ENCODE measurements at places on chromosomes 1 and 21.

DNA sequence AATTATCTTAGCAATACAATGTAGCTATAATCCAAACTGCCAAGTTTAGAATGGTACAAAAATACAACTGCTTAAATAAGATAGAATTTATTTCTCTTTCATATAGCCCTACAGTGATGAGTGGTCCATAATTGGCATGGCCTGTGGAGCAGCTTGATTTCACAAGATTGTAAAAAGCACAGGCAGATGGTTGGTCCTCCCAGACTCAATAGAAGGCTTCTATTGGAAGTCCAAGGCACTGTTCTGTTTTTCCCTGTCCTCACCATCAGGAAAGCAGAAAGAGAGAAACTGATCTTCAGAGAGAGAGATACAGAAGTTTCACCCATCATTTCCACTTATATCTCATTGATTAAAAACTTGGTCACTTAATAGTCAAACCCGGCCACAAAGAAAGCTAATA lies 1.8 kb upstream of the OR6P1 start:
- DNase-seq, result no peak

DNA sequence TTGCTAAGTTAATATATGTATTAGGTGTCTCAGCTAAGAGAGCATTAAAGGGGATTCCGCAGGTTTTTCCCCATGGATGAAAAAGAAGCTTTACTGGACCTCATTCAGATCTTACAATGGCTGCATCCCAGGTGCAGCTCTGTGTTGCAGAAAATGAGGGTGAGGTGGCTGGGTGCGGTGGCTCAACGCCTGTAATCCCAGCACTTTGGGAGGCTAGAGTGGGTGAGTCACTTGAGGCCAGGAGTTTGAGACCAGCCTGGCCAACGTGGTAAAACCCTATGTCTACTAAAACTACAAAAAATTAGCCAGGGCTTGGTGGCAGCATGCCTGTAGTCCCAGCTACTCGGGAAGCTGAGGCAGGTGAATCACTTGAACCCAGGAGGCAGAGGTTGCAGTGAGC lies 58.5 kb upstream of the MORC3 start:
- no peak for DNase-seq

DNA sequence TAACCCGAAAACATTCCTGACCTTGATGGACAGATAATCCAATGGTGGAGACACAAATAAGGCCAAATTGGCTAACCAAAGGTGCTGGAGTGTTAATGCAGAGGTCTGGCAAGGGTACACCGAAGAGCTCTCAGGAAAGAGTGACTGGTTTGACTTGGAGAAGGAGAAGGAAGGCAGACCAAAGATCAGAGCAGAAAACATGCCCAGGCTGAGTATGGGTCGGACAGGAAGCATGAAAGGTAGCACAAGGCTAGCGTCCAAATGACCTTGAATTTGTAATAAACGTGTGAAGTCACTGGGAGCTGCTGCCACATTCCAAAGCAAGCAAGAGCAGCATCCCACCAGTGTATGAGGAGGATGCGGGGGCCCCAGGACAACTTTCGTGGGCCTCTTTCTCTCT lies 45.7 kb downstream of the APP start:
- no peak for DNase-seq

DNA sequence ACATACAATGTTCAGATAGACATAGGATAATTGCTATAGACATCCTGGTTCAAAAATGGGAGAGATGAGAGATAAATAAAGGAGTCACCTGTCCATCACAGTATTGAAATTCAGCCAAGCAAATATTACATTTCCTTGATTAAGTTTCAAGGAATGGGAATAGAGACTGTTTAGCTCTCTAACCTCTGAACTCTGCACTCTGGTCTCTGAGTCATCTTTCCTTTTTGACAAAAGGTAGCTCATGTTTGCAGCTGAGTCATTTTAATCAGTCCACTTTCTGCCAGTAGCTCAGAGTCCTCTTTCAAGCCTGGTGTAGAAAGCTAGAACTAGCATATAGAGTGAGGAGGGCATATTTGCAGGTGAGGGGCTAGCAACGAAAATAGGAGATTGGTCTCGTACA lies 51.4 kb upstream of the GJA8 start:
- no peak for DNase-seq

DNA sequence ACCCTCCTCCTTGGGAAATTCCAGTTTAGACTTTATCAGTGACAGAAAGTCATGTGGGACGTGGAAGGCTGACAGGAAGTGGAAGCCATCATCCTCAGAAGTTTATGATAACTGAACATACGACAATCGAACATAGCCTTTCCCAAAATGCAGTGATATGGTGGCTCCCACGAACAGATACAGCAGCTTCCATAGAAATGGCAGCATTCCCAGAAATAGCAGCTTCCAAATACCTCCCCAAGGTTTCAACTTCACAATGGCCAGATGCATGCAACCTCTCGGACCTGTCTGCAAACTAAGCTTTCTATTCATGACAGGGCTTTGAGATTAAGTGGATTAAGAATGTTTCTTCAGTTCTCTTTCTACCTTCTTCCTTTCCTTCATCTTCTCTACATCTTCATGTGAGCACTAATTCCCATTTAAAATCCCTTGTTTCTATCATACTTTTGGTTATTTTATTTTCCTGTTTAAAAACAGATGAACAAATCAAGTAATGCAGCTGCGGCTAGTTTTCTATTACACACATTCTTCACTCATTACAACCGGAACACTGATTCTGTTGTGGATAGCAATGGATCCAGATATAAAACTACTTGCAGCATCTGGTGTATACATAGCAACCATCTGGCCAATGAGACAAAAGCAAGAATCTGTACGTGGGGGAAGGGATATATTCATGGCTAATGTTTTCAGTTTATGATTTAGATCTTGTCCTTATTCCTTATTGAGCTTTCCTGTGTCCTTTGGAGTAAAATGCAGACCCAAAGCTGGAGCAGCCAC lies 304.8 kb downstream of the BRINP3 start:
- no peak for DNase-seq

DNA sequence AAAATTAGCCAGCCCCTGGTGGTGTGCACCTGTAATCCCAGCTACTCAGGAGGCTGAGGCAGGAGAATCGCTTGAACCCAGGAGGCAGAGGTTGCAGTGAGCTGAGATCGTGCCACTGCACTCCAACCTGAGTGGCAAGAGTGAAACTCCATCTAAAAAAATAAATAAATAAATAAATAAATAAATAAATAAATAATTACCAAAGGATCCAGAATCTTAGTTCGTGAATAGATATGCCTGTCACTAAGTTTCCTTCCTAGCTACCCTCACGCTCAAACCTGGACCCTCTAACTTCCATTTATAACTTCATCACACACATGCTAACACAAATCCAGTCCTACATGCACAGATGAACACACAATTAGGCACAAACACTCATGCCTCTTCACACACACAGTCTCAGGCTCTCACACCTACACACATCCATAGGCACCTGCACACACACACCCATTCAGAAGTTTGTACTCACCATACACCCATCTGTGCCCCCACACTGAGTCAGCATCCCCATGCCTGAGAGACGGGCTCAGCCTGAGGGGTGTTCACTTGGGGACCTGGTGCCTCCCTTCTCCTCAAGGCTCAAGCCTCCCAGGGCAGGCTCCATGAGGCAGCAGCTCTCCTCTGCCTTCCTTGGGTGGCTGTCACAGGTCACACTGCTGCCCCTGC lies 61.5 kb downstream of the LACTBL1 start:
- no peak for DNase-seq

- DNase-seq, result no peak
Observed at GRCh38 chr1:78651241-78651640, 1.6 kb downstream of the IFI44 start.

- DNase-seq, result no peak
Observed at GRCh38 chr1:233704170-233704897, 90.4 kb downstream of the KCNK1 start.

- DNase-seq, result no peak
Observed at GRCh38 chr1:71390518-71390917, 309.7 kb upstream of the ZRANB2 start.

DNA sequence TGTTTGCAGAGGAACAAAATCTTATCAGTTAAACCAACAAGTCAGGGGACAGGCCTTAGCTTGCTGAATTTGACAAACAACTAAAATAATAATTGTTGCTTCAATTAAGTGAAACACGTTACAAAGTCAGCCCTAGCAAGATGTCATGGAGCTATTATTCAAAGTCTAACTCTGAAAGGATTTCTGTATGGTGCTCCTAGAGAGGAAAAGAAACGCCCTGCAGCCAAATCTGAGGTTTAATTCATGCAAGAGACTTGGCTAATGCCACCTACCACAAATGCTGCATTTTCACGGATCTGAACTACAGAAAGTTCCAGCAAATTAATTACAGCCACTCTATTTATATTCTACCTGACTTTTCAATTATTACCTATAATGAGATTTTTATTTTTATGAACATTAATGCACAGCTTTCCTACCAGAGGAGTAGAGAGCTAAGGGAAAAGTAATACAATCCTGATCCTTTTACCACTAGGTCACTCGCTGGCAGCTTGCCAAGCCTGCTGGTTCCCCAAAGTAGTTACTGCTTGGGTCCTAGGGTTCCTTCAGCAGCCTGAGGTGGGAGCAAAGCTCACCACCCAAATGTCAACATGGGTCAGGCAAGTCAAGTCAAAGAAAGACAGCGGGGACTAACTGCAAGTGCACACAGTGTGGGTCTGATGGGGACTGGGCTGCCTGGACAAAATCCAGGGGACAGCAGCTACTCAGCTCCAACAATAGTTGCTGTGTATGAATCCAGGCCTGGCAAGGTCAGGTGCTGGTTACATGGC lies 8.5 kb downstream of the COLGALT2 start:
- DNase-seq, result no peak

DNA sequence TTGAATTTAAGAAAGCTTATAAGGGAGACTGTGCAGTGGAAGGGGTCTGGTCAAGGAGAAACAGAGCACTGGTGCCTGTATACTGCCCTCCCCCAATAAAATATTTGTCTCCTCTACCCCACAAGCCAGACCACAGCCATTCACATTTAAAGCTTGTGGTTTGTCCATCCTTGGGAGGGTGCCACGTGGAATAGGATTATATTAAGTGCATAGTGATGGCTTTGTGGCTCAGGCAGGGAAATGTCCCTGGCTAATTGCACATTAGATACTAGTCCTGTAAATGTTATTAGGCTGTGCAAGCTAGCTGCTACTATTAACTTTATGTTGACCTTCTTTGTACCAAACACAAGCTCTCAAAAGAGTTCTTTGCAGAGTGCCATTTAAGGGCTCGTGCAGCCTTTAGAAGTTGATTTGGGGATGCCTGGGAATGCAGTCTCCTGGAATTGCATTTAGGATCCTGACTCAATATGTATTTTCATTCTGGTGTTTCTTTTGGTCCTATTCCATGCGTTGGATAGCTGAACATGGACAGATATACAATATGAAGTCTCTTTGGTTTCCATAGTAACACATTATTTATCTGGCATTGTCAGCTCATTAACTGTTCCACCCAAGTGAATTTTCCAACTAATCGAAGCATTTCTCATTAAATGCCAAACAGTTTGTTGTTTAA lies 210.6 kb downstream of the ROR1 start:
- DNase-seq, result no peak

DNA sequence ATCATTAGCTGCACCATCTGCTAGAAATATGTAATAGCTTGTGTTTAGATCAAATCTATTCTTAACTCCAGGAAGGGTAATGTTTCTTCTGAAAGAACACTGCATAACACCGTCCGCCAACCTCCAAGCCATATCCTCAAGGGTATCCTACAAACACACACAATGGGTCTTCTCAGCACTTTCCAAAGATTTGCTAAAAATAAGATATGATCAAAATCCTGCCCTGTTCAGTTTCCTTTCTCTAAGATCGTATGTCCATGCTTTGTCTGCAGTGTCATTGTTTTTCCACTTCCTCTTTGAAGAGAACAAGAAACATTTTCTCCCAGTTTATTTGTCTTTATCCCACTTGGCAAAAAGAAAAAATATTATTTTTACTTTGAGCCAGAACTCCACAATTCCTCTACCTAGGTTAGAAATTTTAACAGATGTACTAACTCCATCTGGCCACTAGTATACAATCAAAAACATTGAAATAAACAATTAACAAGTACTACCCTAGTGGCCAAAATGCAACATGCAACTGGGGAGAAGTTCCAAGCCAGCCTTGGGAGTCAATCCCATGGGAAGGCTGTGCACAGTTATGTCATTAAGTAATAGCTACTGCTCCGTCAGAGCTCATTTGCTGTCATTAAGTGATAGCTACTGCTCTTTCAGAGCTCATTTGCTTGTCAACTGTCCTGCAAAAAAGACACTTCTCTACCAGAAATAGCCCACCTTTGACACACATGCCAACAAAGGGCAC lies 37.8 kb downstream of the FRRS1 start:
- DNase-seq, result no peak

DNA sequence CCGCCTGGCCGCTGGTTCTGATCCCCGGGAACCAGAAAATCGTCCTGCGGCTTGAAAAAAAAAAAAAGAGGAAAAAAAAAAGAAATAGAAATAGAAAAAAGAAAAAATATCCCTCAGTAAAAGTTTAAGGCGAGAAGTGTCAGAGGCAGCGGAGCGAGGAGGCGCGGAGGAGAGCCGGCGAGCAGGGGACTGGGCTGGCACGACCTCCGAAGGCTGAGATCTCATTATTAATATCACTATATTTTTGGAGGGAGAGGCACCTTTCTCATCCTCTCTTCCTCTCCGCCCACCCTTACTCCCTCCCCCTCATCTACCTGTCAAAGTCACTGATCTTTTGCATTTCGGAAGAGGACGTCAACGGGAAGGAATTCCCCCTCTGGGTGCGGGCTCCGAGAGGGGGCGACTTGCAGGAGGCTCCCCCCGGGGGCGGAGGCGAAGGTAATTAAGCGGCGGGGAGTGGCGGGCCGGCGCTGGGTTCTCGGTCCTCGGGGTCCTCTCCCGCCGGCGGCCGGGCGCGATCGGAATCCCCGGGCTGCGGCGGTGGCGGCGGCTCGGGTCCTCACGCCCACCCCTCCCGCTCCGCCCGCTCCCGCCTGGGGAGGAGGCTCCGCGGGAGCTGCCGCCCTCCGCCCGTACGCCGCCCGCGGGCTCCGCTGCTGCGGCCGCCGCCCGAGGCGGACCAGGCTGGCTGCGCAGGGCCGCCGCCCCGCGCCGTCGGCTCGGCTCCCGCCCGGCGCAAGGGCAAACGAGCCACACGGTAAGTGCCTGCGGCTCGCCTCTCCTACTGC lies at the start of gene NTNG1:
Gene NTNG1 (plus strand): TSS at position 337 of the 788 bp plus-strand sequence.
- DNase-seq, result no peak

- no peak for DNase-seq
Observed at GRCh38 chr1:227749916-227750710, 14.9 kb downstream of the SNAP47 start.

DNA sequence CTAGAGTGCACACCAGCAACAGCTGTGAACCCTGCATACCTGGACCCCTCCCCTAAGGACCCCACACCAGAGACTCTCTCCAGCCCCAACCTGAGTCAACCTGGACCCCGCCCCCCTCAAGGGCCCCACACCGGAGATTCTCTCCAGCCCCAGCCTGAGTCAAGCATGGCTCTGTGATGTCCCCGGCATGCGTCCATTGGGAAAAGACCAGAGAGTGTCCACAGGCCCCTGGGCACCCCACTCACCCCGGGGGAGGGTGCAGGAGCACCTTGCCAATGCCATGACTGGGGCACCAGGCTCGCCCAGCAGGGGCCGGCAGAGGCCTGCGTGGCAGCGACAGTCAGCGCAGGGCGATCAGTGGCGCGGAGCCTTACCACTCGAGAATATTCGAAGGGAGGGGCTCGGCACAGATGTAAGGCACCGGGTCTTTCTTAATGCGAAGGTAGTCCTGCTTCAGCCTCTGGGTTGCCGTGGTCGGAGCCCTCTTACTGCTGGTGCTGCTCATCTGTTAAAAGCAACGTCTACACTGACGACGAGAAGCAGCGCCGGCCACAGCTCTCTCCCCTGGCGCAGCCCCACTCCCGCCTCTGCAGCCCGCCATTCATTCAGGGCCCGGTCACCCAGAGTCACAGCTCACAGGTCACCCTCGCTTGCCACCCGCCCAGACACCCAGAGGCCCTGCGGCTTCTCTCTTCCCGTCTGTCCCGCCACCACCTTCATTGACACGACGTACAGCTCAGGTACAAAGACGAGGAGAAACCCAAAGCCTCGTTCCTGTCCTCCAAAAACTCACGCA lies 6.0 kb downstream of the UBE2J2 start:
- no peak for DNase-seq

All from activated CD4-positive, alpha-beta T cell treated with anti-CD3 and anti-CD28 coated beads, Interleukin-2, amount 50 U/mL, for 24 hours (primary cell).